ENCODE measurements at places on chromosomes 3 and 15.

DNA sequence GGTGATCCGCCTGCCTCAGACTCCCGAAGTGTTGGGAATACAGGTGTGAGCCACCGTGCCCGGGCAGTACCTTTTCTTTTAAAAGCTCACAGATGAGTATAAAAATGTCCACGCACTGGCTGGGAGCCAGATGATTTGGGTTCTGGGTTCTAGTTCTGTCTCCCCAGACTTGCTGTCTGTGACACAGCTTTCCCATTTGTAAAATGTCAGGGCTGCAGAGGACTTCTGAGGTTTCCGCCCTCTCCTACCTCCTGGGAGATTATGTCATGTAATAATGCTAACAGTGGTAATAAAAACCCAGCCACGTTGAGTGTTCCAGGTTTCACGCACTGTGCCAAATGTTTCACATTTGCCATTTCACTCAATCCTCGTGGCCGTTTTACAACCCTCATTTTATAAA is 1.3 kb upstream of the PPP4R2 start:
- DNase-seq: no peak

DNA sequence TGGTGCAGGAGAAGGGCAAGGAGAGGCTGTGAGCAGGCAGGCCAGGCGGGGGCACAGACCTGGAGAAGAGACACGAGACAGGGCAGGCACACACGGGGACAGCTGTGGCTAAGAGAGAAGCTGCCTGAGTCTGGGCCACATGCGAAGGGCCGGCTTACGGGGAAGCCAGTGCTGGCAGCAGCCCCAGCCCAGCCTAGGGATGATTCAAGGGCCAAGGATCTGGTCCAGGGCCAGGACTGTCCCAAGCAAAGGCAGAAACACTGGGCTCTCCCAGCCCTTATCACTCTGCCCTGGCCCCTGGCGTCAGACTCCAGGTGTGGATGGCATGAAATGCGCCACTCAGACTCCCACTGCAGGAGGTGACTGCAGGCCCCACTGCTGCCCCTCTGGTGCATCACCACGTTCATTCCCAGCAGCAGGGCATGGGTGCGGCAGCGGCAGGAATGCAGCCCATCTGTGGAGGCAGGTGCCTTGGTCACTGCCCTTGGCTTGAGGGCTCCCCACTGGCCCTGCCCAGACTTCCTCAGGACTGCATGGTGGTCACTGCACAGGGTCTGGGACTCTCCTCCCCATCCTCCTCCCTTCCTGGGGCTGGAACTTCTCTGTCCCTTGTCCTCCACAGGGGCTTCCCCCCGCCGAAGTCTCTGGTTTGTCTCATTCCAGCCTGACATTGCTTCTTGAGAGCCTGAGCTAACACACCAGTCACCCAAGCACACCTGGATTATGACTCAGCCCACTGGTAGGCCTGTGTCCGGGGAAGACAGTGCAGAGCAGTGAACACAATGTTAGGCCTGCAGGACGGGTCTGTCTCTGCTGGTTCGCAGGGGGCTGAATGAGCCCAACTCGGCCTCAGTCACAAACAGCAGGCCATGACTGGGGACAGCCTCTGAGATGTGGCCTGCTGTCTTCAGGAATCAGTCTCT is 69.3 kb downstream of the TBC1D2B start:
- no peak for DNase-seq

DNA sequence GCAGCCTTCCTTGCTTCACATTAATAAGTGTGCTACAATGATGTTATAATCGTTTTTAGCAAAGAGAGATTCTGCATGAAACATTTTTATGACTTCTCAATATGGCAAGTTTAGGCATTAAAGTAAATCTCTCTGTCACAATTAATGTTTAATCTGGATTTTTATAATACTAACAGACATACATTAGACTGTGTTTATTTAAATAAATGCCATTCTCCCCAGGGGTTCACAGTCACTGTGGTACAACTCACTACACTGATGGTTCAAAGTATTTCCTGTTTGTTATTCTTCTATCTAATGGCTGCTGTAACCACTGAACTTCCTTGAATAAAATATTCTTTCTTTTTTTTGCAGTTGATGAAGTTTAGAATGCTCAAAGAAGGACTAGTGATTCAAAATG is 59.0 kb downstream of the SLC12A1 start:
- DNase-seq: no peak

- DNase-seq: no peak
Observed at GRCh38 chr3:139122612-139123011, 77.9 kb upstream of the PRR23C start.

DNA sequence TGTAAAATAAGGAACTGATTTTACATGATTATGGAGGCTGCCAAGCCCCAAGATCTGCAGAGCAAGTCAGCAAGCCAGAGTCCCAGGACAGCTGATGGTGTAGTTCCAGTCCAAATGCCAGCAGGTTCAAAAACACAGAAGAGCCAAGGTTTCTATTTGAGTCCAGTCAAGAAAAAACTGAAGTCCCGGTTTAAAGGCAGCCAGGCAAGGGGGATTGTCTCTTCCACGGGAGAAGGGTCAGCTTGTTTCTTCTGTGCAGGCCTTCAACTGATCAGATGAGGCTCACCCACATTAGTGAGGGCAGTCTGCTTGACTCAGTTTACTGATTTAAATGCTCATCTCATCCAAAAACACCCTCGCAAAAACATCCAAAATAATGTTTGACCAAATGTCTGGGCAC is 246.2 kb downstream of the PLCL2 start:
- DNase-seq: no peak

- DNase-seq: no peak
Observed at GRCh38 chr3:180102134-180102533, 65.4 kb upstream of the PEX5L start.

DNA sequence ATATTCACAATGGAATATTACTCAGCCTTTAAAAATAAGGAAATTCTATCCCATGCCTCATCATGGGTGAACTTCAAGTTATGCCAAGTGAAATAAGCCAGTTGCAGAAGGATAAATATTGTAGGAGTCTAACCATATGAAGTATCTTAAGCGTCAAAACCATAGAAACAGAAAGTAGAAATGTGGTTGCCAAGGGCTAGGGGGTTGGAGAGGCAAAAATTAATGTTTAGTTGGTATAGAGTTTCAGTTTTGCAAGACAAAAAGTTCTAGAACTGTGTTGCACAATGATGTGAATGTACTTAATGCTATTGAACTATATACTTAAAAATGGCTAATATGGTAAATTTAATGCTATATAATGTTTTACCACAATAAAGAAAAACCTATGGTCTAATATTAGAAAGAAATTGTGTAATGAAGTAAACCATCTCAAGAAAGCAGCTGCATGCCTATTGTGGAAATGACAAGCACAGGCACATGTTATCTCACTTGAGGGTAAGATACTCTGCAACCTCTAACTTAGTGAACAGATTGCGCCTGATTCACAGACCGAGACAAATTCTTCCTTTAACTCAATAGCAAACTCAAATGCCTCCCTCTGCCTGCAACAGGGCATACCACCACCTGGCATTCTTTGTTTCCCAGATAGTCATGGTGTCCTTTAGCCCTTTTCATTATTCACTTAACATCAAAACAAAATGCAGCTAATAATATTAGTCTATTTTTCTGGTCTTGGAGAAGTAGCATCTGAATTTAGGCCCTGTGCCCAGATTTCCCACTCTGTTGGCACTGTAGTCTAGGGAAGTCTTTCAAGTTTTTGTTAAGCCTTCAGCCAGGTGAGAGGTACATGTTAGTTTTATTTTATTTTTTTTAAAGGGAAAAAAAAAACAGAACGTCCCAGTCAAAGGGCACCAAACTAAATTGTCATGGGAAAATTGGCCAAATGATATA is 80.2 kb upstream of the ACP3 start:
- no peak for DNase-seq

GRCh38 chr3:71121429-71122167 is 461.9 kb downstream of the FOXP1 start:
- DNase-seq: no peak

GRCh38 chr3:125367403-125368230 is 7.5 kb downstream of the ZNF148 start:
- DNase-seq: no peak

GRCh38 chr3:95235916-95236315 is 1173.1 kb downstream of the NSUN3 start:
- DNase-seq: no peak

GRCh38 chr3:143124601-143125520 is 5.3 kb downstream of the CHST2 start:
- no peak for DNase-seq

DNA sequence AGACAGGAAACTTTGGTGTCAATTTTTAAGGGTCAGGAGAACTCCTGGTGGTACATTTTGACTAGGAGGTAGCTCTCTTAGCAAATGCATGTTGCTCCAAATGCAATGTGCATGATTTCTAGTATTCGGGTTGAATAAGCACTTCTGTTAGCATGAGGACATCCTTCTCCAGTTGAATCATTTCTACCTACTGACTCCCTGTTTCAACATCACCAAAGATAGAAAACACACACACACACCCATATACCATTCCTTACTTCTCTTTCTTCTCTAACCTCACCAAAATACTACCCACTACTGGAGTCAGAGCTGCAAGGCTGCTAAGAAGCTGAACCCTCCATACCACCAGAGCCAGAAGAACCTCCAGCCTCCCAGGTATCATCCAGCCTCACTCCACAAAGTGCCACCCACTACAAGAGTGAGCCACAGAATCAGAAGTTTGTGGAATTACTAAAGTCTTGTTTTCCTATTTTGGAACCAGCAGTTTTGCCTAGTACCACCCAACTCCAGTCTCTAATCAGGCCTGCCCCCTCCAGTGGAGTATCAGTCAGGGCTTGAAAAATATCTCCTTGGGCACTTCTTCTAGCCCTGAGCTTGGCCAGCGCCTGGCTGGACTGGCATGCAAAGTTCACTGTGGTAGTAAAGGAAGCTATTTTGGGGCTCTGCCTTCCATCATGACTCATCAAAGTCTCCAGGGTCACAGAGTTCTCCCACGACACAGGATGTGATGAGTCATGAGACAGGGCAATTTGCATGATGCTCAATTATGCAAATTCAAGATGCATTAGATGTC is 110.3 kb downstream of the CYP19A1 start:
- no peak for DNase-seq

- DNase-seq: no peak
Observed at GRCh38 chr3:64892671-64893309, 205.0 kb upstream of the ADAMTS9 start.

- no peak for DNase-seq
Observed at GRCh38 chr3:171548917-171549316, 88.7 kb upstream of the TNIK start.

GRCh38 chr15:62164396-62165103 is 535 bp downstream of the C2CD4B start:
- DNase-seq: no peak

DNA sequence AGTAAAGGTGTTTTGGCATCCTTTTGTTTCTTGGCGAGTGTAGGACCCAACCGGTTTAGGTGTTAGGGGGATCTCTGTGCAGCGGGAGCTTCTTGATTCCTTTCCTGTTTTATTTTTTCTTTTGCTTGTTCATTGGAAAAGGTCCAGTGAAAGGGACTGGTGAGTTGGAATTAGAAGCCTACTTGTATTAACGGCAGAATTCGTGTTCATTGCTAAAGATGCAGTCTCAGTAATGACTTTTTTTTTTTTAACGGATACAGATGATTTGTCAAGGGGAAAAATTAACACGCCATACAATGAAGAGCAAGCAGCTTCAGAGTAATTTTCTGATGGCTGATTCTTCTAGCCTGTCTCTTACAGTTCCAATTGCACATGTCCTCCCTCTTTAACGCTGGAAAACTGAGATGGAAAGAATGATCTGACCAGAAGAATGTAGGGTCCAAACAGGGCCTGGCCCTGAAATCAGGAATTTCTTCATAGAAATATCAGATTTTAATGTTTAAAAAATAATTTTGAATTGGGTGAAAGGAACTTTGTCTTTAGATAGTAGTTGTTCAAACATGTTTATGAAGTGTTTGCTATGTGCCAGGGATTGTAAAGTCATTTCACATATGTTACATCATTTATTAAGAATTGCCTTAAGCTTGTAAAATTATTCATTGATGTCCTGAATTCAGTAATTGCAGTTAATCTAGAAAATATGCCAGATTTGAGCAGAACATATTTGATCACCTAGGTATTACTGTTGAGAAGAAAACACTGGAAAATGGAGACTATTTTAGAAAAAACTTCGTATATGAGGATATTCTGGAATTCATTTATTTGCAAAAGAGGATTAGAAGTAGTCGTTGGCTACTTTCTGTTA is 1.4 kb downstream of the MAPK6 start:
- DNase-seq: no peak

DNA sequence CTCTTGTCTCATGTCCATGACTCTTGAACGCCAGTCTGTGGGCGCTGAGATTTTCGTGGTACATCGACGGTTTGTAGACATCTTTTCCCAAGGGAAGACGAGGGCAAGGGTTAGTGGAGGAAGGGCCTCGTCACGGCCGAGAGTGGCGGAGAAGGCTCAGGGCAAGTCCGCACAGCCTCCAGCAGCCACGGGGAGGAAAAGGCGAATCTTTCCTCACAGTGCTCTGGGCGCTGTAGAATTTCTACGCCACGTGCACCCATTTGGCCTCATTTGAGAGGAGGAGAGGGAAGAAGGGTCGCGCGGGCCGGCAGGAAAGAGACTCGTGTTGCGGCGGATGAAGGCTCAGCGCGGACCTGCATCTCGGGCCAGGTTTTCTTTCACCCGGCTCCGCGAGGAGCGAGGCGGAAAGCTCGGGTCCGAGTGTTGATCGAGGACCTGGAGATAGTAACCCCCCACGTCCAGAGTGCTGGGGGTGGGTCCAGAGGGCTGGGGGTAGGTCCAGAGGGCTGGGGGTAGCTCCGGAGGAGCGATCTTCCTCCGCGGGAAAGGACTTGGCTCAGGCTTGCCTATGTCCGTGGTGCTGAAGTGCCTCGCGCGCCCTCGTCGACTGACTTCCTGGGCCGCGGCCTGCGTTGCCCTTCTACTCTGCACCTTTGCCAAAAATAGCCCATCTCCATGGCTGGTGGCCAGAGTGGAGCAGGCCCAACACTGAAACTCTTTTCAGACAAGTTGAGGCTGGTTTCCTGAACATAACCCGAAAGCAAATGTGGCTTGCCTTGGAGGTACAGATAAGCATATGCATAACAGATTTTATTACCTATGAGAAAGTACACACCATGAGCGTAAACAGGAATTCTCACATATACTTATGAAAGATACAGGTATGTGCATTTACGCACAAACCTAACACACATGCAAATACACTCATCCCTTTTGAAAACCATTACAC is 1.1 kb downstream of the SLC35G2 start:
- no peak for DNase-seq

GRCh38 chr15:35448294-35448693 is 97.7 kb downstream of the DPH6 start:
- no peak for DNase-seq

DNA sequence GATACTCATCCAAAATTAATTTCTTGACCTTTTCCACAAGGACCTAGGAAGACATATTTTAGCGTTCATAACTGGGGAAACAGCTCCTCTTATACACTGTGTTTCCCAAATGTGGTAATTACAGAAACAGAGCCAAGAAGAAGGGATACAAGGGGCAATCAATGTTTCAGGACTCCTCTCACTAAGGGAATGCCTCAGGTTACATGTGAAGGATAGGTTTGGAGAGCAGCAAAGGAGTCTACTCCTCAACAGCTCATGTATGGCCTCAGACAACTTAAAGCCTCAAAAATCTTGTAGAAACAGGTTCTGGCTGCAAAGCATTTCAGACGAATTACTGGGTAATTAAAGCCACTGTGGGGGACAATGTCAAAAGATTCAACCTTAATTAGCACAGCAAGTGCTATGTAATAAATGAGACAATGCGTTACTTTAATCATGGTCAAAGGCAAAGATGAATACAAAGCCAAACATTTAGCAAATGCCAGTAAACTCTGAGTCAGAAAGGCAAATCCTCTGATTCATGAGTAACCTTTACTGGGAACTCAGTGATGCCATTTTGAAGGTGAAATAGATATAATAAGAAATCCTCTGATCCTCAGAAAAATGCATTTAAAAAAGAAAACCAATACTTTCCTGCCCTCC is 1111.2 kb downstream of the TUSC7 start:
- no peak for DNase-seq

All from stimulated activated CD8-positive, alpha-beta memory T cell treated with anti-CD3 and anti-CD28 coated beads, Interleukin-2, amount 100 ng/mL, for 1 hour (primary cell).